Osteoblast (primary cell): ENCODE measurements at places on chromosomes 5 and 9.

DNA sequence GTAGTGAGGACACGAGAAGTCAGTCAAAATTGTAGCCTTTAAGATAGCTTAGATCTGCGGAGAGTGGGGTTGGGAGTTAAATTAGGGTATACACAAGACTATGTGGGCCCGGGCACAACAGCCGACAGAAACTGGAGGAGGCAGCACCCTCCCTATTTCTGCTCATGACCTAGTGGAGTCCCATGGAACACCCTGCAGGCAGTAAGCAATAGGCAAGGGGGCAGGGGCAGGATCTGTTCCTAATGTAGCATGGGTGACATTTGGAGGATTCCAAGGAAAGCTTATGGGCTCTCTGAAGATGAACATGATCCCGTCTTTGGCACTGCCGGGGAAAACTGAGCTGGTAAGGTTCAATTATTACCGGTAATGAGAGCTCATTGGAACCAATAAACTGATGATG is 67.0 kb downstream of the FEM1C start:
- no peak for DNase-seq

GRCh38 chr9:90301277-90301653 is 341.4 kb downstream of the DIRAS2 start:
- DNase-seq, result peak; percentile 84

- DNase-seq, result no peak
Measured at GRCh38 chr5:40904994-40905306, 4.3 kb upstream of the C7 start.

- no peak for DNase-seq
Measured at GRCh38 chr5:123514615-123515355, 2.8 kb downstream of the CSNK1G3 start.

DNA sequence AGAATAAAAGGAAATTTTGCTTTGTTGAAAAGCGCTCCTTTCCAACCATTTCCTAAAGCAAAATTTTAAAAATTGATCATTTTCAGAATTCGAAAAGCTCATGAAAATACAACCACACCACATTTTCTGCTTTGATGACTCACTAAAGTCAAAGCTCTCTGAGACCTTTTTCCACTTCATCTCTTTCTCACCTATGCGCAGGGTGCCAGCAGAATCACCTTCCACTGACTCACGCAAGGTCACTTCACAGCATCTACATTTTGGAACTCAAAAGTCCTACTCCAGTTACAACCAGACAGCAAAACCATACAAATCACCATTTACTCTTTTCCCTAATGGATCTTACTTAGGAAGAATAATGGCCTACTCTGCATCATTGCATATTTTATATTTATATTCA is 106.2 kb downstream of the MAP1B start:
- DNase-seq, result no peak

DNA sequence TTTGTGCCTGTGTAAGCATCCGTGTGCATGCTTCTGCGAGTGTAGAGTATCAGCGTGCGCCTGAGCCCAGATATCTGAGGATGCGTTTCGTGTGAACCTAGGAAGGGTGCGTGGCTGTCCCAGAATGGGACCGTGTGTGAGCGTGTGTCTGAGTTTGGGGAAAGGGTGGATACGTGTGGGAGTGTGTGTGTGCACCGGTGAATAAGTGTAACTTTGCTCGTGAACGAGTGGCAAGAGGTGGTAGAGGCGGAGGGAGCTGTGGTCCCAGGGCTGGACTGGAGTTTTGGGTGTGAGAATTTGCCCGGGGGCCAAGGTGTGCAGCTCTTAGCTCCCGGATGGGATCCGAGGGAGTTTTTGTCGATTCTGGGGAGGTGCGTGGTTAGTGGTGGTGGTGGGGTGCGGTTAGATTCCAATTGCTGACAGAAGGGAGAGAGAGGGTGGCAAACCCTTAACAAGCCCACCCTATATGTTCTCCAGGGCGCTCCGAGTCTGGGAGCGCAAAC is 686 bp upstream of the COL27A1 start:
- peak; percentile 49 for DNase-seq

- DNase-seq, result no peak
Measured at GRCh38 chr9:21287280-21287679, 17.8 kb downstream of the IFNA5 start.

DNA sequence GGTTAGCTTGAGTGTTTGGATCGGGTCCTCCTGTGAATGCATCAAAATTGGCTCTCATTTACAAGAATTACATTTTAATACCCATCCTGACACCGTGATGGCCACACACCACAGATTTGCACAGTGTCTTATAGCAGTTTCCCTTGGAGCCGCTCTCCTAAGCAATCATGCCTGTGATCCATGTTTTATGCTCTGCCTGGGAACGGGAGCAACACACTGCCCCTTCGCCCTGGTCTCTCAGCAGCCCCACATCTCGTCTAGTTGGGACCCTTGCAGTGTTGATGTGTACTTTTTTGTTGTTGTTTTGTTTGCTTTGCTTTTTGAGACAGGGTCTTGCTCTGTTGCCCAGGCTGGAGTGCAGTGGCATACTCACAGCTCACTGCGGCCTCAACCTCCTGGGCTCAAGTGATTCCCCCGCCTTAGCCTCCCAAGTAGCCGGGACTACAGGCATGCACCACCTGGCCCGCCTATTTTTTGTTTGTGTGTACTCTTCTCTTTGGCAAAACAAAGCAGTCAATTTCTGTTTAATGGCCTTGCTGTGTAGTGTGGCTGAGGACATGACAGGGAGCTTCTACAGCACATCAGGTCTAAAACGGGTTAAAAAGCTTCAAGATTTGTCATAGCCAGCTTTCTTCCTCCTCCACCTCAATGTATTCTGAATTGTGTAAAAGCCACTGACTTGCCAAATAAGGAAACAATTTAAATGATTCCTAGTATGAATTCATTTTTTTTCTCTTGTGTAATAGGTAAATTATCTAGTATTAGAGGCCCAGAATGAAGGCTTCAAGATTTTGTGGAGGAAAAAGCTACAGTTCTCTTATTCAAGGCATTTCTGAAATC is 101.6 kb upstream of the TBCA start:
- no peak for DNase-seq

DNA sequence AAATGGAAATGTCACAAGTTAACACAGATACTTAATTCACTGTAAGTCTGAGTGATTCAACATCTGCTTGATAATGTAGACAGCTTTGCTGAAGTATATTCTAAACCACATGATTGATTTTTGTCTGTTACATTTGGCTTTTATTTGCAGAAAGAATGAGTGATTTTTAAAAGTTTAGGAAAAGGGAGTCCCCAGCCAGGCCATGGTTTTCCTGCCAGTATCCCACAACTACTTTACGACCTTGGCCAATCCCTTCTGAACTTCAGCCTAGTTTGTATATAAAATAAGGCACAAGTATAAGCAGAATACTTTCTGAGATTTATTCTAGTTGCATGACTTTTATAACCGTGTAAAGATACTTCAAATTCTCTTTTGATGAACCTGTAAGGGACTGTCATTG is 27.1 kb downstream of the WDR36 start:
- DNase-seq, result no peak

DNA sequence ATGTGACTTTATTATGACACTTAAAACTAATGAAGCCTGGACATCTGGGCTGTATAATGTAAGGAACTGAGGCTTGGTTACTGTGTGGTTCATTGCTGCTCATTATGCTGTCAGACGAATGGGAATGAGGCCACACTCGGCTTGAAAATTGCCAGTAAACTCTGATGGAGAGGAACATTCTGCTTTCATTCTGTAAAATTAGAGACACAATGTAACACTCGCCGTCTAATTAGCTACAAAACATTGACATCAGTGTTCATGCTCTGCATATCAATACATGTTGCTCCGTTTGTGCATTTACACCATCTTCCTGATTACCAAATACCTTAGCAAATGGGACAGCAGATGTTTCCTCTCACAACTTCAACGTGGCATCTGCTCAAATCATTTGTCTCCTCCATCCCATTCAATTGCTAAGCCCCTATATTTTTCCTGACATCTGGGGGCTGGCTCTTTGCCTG is 133.0 kb downstream of the SLC28A3 start:
- peak; percentile 27 for DNase-seq

DNA sequence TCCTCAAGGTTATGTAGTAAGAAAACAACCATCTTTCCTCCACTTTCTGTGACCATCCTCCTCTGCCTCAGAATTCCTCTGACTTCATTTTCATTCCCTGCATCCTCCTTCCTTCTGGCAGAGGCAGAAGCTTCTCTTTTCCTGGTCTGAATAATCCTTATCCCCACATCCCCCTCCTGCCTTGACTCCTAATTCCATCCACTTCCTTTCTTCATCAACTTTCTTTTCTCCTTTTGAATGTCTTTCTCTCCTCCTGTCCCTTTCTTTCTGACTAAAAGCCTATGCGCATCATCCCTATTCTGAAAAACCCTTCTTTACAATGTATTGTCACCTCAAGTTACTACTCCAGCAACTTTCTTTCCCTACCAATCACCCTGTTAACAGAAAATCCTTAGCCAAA is 79.0 kb downstream of the CDO1 start:
- DNase-seq, result no peak

DNA sequence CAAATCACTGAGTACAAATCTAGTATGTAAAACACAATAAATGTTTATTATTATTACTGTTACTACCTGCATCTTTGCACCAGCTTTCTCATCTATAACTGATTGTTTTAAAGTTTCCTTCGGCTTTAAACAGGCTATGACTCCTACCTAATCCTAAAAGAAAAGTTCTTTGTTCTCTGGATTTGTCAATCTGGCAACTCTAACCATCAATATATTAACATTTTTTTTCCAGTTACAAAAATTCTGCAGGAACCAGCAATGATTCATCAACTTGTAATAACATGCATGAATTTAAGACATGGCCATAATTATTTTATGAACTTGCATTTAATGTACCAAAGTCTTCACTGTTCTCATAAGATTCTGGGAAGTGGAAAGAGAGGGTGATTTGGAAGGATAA is 228.5 kb downstream of the PIK3R1 start:
- DNase-seq, result no peak

- peak; percentile 73 for DNase-seq
Measured at GRCh38 chr9:106860721-106861639, 2.0 kb upstream of the ZNF462 start.

DNA sequence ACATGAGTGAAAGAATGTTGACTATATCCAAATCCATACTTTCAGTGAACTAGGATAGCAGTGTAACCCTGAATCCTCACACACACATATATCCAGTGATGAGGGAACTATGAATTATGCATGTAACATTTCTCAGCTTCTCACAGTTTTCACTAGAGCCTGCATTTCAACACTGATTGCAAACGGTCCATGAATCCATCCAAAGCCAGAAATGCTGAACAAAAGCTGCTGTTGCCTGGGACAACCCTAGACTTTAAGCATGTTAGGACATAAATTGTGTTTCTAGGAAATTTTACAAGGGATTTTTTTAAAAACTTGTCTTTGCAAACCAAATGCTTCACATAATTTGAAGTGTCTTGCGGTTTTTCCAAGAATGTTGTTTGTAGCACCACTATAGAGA is 2010.0 kb upstream of the WWC1 start:
- DNase-seq, result no peak

DNA sequence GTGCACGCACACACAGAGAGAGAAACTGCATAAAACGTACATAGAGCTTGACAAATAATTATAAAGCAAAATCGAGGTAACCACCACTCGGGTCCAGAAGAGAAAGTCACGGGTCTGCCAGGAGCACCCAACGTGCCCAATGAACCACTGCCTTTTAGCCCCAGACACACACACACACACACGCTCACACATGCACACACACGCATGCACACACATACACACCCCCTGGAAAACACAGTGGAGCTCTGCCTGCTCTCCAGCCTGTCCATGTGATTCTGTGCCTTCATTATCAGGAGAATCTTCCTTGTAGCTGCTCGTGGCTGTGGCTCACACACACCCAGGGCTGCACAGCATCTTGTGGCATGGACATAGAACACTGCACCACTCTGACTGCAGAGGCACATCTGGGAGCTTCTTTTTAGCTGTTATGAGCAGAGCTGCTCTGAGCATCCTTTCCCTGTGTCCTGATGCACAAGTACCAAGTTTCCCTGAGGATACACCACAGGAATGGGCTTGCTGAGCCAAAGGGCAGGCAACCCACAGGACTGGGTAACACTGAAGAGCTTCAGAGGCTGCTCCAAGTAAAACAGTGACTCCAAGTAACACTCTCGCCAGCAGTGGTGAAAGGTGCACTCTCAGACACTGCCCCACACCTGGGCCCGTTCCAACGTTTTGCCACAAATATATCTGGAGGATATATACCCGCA is 58.9 kb downstream of the CAMSAP1 start:
- DNase-seq, result peak; percentile 30
